ENCODE measurements at places on chromosomes 6 and 20.
A peak's percentile ranks its signal among the peaks of the same experiment; 100 is the strongest.

- H3K36me3 ChIP-seq: no peaks in the 10 kb centered on the region
- no peaks in the 10 kb centered on the region for H3K4me1 ChIP-seq
- no peak overlapping the region for H3K27ac ChIP-seq
- no peak overlapping the region for H3K4me3 ChIP-seq
- no peak for DNase-seq
Observed at GRCh38 chr6:14644381-14644780, 526.8 kb downstream of the CD83 start.

- no peak overlapping the region for H3K27ac ChIP-seq
- H3K4me1 ChIP-seq: peaks cover 12% of the 10 kb centered on the region
- H3K36me3 ChIP-seq: no peaks in the 10 kb centered on the region
- H3K27me3 ChIP-seq: no peaks in the 10 kb centered on the region
Observed at GRCh38 chr6:42569102-42570028, 5.5 kb downstream of the UBR2 start.

GRCh38 chr6:73580247-73581149 is 59.7 kb upstream of the EEF1A1 start:
- H3K4me1 ChIP-seq: peaks cover 5% of the 10 kb centered on the region
- peak overlapping the region; percentile 100 for H3K27ac ChIP-seq
- peak; percentile 84 for DNase-seq

DNA sequence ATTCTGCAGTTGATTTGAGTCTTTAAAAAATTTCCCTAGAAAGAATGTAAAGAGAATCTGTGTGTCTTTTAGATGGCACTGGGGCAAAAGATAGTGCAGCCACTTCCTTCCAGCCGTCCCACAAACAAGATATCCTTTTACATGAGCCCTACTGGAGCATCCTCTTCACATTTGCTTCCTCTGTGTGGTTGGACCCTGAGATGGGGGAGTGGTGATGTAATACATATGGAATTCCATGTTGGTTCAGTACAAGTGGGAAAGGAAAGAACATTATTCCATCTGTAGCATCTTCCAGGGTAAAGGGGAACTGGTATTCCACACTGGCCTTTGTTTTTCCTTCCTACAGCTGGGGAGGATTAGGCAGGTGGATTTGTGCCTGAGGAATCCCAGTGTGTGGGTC is 78.9 kb upstream of the ISM1 start:
- H3K27ac ChIP-seq: no peak overlapping the region
- H3K36me3 ChIP-seq: no peaks in the 10 kb centered on the region
- no peaks in the 10 kb centered on the region for H3K27me3 ChIP-seq
- DNase-seq: no peak

- H3K27me3 ChIP-seq: no peaks in the 10 kb centered on the region
- no peaks in the 10 kb centered on the region for H3K4me1 ChIP-seq
- H3K27ac ChIP-seq: no peak overlapping the region
- no peak for DNase-seq
Observed at GRCh38 chr6:21707524-21708319, 114.2 kb downstream of the SOX4 start.

DNA sequence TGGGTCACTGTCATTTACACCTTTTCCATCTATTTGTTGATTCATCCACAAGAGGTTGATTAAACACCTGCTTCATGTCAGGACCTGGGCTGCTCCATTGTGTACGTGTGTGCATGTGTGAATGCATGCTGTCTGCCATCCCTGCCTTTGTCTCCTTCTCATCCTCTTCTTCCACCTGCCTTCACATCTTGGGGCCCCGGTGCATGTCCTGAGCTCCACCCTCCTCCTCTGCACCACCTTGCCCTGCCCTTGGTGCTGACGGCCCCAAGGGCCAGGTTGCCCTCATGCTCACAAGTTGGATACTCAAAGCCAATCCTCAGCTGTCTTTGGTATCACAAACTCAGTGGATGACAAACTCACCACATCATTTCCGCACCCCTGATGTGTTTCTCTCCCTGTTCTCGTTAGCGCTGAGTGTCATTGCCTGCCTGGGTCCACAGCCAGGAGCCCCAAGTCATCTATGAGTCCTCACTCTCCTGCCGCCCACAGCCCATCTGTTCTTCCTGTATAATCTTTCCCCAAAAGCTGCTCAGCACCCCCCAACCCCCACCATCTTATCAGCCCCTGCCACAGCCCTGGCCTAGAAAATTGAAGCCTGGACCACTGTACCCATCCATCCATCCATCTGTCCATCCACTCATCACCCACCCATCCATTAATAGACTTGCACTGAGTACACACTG is 85.0 kb downstream of the SRC start:
- H3K27me3 ChIP-seq: no peaks in the 10 kb centered on the region
- no peak for DNase-seq
- no peak overlapping the region for H3K27ac ChIP-seq

DNA sequence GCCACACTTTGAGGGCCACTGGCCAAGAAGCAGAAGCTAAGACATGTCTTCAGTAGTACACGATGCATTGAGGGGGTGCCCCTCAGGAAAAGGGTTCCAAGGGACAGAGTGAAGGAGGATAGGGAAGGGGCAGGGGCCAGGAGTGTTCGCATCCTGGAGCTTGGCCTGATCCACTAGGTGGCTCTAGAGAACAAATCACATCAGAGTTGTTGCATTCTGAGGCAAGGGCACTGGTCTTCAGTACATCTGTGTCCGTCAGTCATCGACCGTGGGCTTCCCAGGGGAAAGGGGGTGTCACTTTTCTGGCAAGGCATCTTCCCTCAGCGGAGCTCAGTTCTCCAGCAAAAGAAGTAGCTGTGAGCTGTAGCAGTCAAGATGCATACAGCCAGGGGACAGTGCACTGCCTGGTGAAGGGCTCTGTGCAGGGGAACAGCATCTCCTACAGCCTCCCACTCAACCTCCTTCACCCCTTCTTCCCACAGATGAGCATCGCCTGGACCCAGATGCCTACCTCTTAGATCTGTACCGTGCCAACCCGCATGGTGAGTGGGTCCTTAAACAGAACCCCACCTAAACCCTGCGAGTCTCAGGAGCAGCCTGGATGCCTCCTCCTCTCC is 47.8 kb downstream of the ARHGAP40 start:
- no peaks in the 10 kb centered on the region for H3K4me1 ChIP-seq
- no peak overlapping the region for H3K4me3 ChIP-seq
- H3K27ac ChIP-seq: no peak overlapping the region

- DNase-seq: no peak
- no peaks in the 10 kb centered on the region for H3K4me1 ChIP-seq
- no peak overlapping the region for H3K4me3 ChIP-seq
- H3K36me3 ChIP-seq: no peaks in the 10 kb centered on the region
- H3K27me3 ChIP-seq: no peaks in the 10 kb centered on the region
Observed at GRCh38 chr6:28239636-28240035, 12.4 kb downstream of the ZKSCAN4 start.

DNA sequence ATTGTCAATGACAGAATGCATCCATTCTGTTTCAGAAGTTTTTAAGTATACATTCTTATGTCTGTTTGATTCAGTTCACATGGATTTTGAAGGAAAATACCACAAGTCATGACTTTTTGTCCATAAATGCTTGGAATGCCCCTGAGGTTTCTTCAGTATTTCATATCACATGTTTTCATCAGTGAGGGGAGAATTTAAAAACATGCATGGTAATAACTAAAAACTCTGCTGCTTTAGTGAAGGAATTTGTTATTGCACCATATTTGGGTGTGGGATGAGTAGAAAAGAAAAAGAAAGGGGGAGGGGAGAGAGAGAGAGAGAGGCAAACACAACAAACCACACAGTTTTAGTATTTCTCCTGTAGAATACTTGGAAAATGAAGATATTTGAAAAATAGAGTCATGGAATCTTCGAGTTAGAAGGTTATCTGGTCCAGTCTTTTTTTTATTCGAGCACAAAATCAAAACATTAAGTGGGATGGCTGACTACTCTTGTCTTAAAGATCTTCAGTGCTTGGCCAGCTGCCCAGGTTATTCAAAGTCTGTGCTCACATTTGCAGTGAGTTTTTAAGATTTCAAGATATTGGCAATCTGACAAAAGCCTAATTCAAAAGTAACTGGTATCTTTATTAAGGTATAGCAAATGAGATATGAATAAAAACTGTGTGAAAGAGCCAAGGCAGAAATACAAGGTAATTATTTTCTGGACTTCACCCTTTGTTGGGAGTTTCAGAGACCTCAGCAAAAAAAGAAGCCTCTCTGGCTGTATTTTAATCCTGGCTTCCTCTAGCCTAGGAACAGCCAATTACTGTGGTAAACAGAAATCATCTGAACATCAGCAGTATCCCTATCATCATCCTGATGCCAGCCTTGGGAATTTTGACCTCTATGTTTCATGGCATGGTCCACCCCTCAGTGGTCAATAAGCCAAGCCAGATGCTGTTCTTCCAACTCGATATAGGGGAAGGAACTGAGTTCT is 687.9 kb upstream of the CITED2 start:
- DNase-seq: peak; percentile 47
- H3K27ac ChIP-seq: peak overlapping the region; percentile 75
- H3K4me3 ChIP-seq: no peak overlapping the region

DNA sequence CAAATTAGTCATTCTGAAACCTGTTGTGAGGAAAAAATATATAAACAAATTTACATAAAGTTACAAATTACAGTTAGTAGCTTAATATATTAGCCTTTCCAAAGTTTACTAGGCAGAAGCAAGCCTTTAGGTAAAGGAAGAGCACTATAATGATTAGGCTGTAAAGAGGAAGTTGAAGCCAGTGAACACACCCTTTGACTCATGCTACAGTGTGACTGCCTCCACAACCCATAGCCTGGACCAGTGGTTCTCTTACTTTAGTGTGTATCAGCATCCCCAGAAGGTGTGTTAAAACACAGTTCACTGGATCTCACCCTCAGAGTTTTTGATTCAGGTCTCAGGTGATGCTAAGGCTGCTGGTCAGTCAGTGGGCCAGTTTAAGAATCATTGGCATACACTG is 91.4 kb upstream of the DEFB112 start:
- no peaks in the 10 kb centered on the region for H3K4me1 ChIP-seq
- no peak overlapping the region for H3K27ac ChIP-seq
- no peaks in the 10 kb centered on the region for H3K27me3 ChIP-seq
- H3K4me3 ChIP-seq: no peak overlapping the region

- no peak overlapping the region for H3K27ac ChIP-seq
- no peak overlapping the region for H3K4me3 ChIP-seq
- H3K4me1 ChIP-seq: no peaks in the 10 kb centered on the region
- H3K27me3 ChIP-seq: no peaks in the 10 kb centered on the region
Observed at GRCh38 chr6:142567461-142567860, 265.7 kb downstream of the ADGRG6 start.

DNA sequence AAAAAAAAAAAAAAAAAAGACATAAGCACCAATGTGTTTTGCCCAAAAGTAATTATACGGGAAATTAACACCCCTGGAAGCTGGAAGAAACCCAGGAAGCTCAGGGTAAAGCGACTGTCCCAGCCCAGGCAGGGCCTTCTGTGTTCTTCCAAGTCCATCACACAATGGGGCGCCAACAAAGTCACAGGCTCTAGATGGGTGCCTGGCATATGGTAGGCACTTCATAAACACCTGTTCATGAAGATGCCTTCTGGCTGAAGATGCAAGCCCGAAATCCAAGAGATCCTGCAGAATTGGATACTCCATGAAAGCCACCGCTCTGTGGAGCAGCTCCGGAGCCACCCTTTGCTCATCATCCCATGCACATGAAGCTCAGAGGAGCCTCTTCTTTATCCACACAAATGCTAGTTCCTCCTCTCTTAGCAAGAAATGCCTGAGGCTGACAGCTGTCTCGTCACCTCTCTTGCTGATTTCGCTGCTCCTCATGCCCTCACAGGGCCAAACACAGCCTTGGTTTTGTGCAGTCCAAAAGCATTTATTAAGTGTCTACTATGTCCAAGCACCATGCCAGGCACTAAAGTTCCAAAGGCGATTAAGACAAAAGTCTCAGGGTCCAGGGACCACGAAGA is 76.6 kb downstream of the TRERF1 start:
- H3K4me3 ChIP-seq: no peak overlapping the region
- H3K27me3 ChIP-seq: no peaks in the 10 kb centered on the region
- no peaks in the 10 kb centered on the region for H3K4me1 ChIP-seq
- no peaks in the 10 kb centered on the region for H3K36me3 ChIP-seq

DNA sequence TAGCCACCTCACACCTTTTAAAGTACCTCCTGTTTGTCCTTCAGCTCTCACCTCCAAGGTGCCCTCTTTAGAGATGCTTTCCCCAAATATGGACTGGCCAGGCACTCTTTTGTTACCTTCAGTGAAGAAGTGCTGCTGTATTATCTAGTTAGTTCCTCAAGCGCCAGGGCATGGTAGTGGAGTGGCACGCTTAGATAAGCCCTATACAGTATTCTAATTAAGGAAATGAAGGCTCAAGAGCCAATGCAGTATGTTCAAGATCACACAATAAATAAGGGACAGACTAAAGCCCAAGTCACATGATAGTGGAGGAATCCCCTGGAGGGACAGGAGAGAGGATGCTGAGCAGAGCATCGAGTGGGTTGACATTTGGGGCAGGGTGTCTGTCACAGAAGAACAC is 28.5 kb upstream of the GFOD1 start:
- H3K36me3 ChIP-seq: no peaks in the 10 kb centered on the region
- H3K27ac ChIP-seq: no peak overlapping the region
- H3K4me3 ChIP-seq: no peak overlapping the region

DNA sequence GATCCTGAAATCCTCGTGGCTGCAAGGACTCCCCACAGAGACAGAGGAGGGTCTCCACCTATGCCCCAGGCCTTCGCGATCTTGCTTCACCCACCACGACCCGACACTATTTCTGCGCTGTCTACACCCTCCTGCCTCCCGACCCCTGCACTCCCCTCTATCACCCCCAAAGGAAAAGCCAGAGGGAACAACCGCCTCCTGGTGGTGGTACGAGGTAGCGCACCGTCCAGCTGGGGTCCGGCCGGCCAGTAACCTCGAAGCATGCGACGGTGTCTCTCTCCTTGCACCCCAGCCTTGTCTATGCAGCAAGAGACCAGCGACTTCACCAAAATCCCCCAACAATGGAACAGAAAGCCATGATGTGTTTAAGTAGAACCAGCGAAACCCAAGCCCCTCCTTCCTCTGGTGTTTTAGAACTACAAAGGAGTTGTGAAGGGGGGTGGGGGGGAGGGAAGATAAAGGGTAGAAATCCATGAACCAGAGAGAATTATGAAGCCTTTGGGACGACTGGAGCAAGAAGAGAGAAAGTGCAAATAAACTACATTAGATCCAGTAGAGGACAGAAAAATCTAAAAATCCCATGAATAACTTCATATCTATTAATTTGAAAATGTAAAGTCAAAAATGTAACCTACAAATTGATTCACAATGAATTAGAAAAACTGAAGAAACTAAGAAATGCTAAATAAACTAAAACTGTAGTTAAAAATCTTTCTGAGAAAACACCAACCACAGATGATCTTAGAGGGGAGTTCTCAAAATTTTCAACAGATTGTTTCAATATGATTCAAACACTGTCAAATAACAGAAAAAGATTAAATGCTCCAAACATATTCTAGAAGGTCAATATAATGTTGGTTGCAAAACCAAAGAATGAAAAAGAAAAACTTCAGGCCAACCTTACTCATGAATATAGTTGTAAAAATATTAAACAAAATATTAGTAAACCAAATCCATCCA is 168.0 kb downstream of the CDK19 start:
- DNase-seq: no peak
- no peak overlapping the region for H3K4me3 ChIP-seq
- no peaks in the 10 kb centered on the region for H3K36me3 ChIP-seq

All from uterus (tissue), 4 donors.